Stimulated activated CD8-positive, alpha-beta memory T cell treated with anti-CD3 and anti-CD28 coated beads, Interleukin-15, amount 100 ng/mL, for 24 hours (primary cell): ENCODE measurements at places on chromosomes 2 and 18.

DNA sequence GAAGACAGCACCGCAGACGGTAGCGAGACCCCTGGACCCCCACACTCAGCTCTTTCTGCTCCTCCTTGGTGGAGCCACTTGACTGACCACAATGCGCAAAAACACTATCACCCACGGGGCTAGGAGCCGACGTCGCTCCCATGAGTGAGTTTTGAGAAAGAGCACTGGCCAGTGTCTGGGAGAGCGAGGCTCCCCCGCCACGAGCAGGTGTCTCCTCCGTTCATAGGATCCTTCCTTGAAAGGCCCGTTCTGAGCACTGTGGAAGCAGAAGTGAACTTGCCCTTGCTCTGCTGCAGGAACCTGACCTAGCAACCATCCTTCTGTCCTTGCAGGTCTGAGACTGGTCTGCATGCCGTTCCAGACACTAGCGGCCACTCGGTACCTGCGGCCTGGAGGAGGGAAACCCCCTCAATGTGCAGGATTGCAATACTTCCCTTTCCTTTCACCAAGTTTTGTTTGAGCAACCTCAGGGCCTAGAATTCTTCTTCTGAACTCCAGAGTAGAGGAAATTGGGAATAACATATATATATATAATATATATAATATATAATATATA is 12.9 kb upstream of the ZNF516 start:
- no peak for DNase-seq

- DNase-seq: no peak
These were observed 43.7 kb downstream of the WIPF1 start for GRCh38 chr2:174553811-174554493.

DNA sequence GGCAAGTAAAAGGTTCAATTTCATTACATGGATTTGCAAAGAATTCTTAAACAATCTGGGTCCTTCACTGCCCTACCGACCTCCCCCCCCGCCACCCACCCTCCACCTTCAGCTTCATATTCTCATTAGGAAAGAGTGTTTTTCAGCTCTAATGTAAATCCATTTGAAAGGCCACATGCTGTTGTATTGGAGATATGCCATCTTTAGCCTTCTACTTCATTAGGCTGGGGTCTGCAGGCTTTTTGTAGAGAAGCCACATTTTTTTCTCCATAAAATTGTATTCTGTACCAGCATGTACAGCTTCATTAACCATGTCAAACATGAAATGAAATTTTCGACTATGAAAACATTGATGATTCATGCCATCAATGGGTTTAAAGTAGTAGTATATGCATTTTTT is 42.8 kb upstream of the THUMPD2 start:
- no peak for DNase-seq

GRCh38 chr2:121049950-121050585 is 234.9 kb downstream of the TFCP2L1 start:
- DNase-seq: no peak

GRCh38 chr2:188085421-188085820 is 206.3 kb upstream of the GULP1 start:
- no peak for DNase-seq

DNA sequence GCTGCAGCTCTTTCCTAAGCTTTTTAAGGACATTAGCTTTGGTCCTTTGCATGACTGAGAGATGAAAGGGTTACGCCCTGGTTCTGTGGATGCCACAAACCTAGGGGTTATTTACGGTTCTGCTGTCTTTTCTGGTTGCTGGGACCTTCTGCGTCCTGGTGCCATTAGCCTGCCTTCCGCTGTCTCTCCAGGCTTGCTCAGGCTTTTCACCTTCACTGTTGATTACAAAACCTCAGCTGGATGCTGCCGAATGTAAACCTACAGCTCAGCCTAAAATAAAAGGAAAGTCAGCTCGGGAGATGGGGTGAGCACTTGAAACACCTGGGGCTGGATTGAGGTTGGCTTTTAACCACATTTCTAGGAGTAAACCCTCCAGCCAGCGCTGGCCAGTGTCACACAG is 130.9 kb upstream of the ARHGAP28 start:
- DNase-seq: no peak

- DNase-seq: no peak
These were observed at the start of gene PLA2R1 for GRCh38 chr2:160062292-160063005. Gene PLA2R1, minus strand, starts transcription at chr2:160062615. Its CDS starts 212 bp downstream, at chr2:160062403.

GRCh38 chr2:27135478-27135955 is 1.1 kb upstream of the PREB start:
- no peak for DNase-seq

GRCh38 chr2:160609346-160609745 is 115.7 kb upstream of the RBMS1 start:
- DNase-seq: no peak

DNA sequence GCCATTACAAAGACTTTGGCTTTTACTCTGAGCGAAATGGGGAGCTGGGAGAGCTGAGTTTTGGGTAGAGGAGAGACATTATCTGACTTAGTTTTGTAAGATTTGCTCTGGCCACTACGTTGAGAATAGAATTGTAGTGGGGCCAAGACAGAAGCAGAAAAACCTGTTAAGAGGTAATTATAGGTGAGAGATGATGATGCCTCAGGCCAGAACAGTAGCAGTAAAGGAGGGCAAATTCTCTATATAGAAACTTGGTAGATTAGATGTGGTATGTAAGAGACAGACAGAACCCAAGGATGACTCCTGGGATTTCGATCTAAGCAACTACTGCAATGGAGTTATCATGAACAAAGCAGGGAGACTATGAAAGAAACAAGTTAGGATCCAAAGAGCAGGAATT is 17.4 kb upstream of the CREB1 start:
- no peak for DNase-seq
